ENCODE measurements at places on chromosomes 6 and 20.

DNA sequence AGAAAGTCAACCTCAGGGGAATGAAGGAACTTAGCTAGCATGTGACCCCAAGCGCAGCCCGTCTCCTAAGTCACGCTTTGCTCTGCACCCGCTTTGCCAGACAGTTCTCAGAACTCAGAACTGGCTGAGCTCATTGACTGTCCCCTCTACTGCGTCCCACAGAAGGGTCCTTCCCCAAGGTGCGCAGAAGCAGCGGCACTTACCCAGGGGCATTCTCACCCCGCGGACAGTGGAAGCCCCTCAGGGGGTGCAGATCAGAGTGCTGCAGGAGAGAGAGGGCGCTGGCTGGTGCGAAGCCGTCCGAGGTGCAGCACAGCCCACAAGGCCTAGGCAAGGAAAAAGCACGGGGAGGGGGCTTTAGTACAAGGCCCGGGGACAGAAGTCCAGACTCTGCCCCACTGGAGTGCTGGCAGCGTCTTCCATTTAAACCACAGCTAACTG is 807 bp downstream of the SNHG17 start:
- peak; percentile 16 for DNase-seq

GRCh38 chr20:46089167-46089416 is 670 bp downstream of the NCOA5 start:
- DNase-seq: no peak

DNA sequence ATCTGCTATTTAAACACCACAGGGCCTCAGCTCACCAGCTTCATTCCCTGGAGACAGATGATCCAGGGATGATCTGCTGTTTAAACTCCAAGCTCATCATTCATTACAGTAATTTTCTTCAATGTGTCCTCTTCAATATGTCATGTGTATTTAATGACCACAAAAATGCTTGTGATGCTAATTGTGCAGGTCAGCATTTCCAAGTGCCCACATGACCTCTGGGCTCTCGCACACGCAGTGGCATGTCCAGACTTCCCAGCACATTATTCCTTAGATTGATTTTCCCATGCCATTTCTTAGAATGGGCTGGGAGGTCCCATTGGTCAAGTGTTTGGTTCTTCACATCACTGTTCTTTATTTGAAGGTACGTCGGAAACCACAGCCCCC is 434.4 kb downstream of the HAO1 start:
- DNase-seq: no peak

GRCh38 chr6:127205036-127205435 is 61.6 kb upstream of the RNF146 start:
- no peak for DNase-seq

DNA sequence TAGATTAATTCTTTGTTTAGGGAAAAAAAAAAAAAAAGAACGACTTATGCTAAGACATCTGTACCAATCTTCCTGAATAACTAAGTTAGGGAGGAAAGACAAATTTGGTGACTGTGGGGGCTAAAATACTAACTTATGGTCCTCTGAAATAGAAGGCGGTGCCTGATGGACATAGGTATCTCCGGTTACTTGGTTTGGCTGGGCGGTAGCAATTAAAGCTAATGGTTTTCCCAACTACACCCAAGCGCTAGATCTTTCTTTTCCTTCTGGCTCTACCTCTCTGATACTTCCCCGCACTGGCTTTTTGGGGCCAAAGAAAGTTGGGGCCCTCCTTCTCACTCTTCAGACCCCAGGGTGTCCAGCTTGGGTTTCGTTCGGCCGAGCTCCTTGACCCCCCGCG is 1.0 kb upstream of the RBM24 start:
- no peak for DNase-seq

- no peak for DNase-seq
Observed at GRCh38 chr6:149176971-149177667, 140.4 kb upstream of the TAB2 start.
